ENCODE measurements at places on chromosomes 7 and 10.

DNA sequence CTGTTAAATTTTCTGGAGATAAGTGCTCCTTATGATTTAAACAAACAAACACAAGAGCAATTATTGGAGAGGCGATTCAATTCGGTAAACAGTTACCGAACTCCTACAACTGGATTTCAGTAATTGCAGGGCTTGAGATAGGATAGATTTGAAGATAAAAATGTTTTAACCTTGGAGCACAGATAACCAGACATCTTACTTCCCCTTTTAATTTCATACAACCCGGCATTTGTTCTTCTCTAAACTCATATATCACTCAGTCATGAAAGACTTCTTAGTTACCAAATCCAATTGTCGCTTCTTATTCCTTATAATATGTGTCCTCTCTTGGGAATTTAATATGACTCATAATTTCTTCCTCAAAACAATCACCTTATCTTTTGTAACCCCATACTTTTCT is 235.9 kb upstream of the CSTF2T start:
- DNase-seq, result no peak

DNA sequence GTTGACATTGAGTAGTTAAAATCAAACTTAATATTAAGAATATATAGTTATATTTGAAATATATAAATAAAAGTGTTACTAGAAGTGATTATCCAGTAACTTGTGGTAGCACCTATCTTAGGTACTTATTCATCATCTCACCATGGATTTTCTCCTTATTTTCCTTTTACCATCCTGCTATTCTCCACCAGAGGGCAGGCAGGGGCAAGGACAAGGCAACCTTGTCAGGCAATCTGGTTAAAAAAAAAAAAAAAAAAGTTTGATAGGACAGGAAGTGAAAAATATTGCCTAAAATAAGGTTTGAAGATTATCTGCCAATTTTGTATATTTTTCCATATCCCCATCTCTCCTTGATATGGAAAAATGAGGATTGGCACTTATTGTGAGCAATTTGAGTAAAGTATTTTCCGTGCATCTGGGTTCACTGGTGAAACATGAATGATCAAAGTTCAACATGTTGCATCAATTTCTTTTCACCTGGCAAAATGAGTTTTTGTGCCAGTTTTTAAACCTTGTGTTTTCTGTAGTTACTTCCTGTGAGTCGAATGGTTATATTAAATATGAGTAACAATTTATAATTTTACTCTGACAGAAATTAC is 256.7 kb downstream of the AGMO start:
- peak; percentile 83 for DNase-seq

DNA sequence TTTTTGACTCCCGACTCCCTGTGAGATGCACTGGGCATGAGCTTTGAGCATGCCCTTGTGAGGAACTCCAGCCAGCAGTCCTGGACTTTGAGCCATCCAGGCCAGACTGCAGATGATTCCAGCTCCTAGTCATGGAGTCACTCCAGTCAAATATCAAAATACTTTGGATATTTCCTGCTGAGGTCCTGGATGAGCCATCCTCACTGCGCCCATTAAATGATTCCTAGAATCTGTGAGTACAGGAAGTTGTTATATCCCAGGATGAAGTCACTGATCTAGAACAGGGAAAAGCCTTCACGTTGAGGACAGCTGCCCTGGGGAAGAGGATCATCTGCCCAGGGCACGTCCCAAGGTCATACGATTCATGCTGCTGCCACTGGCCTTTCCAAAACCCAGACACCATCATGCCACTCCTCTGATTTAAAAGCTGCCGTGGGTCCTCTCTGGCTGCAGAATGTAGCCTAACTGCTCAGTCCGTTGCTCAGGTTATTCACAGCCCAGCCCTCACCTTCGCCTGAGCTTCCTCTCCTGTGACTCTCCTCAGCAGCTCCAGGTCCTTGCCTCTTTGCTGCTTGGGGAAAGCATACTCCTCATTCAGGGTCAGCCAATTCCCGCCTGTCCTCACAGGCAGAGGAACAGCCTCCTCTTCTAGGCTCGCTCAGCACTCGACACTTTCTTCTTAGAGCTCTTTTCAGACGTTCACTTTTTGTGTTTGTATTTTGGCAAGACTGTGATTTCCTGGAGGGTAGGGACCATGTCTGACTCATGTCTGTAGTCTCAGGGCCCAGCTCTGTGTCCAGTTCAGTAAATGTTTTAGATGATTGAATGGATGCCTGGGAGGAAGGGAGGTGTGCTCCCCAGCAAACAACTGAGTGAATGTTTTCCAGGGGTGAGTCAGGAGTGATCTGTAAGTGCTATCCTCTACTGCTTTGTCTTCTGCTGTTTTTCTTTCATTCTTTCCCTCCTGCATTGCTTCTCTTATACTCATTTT is 157.8 kb downstream of the SNX10 start:
- no peak for DNase-seq

DNA sequence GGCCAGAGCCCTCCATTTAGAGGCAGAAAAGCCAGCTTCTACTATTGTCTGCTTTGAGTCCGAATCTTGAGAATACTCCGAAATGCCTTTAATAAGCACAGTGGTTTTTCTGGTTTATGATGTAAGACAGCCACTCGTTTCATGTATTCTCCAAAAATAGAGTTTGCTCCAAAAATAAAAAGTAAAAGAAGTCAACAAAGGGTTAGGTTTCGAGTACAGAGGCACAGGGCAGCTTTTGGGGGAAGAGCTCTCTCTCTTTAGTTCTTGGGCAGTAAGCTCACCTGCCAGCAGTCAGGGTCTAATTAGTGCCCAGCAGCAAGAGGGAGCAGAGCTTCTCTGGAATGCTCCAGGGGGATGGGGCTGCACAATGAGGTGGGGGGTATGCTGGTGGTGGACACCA is 20.2 kb downstream of the CREB3L2 start:
- no peak for DNase-seq

DNA sequence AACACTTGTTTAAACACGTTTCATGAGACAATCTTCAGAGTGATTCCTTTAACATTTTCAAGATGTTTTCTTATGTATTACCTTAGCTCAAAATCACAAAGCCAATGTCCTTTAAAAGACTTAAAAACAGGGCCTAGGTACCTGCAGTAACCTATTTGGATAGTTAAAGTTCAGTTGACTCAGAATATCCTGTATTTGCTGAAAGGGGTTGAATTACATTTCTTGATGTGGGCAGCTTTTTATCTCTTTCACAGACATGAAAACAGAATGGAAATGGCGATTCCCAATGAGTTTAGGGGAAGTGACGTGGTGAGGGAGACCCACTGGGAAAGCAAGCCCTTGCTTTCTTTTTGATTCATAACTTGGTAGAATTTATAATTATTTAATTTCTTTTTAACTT is 324.4 kb upstream of the AOAH start:
- no peak for DNase-seq

DNA sequence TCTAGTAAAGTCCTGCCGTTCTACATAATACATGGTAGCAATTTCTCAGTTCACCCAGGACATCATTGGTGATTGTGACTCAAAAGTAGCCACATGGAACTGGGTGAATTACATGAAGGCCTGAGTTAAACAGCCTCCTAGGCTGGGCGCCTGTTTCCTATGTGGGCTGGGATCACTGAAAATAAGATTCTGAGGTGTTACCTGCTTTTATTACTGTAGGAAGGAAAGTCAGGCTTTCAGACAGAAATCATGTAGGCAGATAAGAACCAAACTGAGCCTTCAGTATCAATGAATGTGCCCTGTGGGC is 160.4 kb downstream of the CAMK1D start:
- DNase-seq, result no peak

DNA sequence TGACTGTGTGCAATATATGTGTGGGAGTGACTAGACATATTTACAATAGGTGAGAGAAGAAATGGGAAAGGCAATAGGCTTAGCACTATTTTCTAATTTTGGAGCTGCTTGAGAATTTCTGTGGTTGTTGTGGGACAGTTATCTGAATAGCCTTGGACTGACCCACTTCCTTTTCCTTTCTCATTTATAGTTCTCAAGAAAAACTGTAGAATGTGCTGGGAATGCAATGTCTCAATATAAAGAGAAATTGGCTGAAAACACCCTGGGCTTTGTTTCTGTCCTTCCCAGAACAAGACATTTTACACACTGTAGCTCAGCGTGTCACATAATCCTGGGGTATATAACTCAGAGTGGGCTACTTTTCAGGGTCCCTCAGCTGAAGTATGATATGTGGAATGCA is 153.0 kb upstream of the RHOBTB1 start:
- no peak for DNase-seq

DNA sequence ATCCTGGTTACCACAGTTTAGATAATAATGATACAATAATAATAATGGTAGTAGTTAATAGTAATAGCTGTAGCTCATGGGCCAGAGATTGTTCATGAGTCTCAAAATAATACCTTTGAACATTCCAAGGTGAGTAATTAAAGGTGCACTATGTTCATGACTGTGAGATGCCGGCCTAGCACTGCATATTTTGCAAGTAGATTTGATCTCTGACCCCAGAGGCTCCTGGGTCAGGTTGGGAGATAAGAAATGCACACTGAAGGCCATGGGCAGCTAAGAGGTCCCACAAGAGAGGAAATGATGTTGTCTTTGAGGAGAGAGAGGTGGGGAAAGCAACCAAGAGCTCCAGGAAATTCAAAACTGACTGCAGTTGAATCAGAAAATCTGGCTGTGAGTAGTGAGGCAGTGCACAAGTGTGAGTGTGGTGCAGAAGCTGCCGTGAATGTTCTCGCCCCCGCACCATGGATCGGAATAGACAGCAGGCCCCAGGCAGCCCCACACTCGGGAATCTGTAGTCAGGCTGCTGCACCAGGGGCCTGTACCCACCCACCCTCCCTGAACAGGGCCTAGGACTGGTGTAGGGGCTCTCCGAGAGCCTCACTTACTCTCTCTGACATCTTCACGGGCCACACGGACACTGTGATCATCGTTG is 11.9 kb downstream of the CPXM2 start:
- no peak for DNase-seq

- DNase-seq, result peak; percentile 18
Measured at GRCh38 chr7:107179326-107180164, 10.7 kb downstream of the HBP1 start.

DNA sequence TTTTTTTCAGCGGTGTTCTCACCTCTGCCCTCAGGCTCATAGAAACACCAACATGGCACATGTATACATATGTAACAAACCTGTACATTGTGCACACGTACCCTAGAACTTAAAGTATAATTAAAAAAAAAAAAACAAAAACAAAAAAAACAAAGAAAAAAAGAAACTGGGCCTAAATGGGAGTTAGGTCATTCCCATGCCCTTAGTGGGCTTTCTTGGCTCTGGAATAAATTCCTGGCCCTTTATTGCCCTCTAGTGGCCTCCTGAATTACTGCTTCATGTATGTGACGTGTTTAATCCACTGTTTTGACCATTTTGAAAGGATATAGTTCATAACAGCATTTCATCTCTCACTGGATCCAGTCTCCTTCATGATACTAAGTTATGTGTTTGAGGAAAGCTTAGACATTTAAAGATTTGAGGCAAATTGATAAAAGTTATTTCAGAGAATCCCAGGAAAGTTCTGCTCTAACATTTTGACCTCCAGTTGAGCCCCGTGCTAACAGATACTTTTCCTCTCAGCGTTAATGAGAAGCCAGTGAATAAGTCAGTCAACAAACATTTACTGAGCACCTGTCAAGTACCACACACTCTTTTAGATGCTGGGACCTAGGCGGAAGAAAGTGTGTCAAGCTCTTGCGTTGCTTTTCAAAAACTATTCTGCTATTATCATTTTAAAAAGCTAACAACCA is 54.7 kb upstream of the SYPL1 start:
- peak; percentile 85 for DNase-seq

GRCh38 chr10:58637352-58637751 is 124.7 kb downstream of the BICC1 start:
- DNase-seq, result peak; percentile 84

DNA sequence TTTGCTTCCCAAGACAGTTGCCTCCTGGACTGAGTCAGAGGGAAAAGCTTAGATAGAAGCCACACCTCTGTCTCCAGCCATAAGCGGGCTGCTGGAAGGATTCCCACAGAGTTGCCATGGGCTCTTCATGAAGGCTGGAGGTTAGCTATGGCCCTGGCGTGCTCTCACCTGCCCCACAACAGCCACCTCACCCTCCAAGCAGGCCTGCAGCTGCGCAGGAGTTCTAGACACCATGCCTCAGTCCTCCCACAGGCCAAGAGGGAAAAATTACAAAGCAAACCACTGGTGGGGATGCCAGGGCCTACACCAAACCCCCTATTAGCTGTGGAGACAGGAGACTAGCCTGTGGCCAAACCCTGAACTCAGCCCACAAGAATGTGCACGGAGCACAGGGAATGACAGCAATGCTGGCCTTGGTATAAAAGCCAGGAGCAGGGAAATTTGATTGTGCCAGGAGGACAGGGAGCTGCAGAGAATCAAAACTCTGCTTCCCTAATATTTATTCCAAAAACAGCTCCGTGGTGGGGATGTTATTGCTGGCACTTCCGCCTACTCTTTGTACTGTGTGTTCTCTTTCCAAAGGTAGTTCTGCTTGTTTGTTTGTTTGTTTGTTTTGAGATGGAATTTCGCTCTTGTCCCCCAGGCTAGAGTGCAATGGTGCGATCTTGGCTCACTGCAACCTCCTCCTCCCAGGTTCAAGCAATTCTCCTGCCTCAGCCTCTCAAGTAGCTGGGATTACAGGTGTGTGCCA is 60.3 kb upstream of the STK17A start:
- DNase-seq, result peak; percentile 98

DNA sequence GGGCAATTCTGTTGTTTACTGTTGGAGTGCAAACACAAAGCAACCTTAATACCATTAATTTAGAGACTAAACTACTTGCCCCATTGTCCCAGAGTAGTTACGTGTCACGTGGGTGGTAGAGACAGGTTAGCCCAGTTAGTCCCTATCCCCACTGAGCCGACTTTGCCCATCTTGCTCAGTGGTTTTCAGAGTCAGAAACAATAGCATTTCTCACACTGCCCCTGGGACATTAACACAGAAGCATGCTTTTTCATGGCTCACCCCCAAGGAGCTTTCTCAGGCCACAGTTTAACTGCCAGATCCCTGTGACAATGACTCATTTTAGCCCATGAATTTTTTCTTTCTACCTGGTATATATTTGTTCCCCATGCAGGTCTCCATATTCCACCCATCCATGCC is 271.0 kb downstream of the POU6F2 start:
- no peak for DNase-seq

DNA sequence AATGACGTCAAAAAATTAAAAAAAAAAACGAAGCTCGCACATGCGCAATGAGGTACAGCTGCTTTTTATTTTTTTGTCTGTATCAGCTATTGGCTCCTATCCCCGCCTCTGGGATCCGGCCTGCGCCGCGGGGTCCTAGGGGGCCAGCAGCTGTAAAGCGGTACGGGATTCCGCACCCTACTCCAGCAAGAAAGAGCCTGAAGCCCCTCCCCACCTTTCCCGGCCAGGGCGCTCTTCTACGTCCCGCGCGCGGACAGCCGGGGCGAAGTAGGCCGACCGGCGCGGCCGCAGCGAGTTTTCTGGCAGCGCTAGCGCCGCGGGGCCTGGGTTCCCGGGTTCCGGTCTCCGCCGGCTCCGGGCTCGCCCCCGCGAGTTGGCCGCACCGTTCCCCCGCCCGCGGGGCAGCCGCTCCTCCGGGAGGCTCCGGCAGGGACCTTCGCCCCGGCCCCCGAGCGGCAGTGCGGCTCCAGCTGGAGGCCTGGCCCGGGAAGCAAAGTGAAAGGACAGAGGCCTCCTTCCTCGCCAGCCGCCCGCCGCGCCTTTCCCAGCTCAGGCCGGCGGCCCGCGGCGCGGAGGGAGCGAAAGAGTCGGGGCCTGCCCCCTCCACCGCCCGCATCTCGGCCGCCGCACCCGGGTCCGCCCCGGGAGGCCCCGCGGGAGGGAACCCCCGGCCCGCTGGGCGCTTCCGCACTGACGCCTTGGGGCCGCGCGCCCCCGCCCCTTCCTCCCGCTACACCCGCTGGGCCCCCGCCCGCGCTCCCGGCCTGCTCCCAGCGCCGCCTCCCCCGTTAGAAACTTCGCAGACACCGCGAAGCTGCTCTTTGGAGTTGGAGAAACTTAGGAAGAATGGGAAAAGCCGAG is 4.7 kb upstream of the SPAG6 start:
- peak; percentile 88 for DNase-seq

- DNase-seq, result peak; percentile 53
Measured at GRCh38 chr10:23525406-23525805, 86.5 kb downstream of the OTUD1 start.
